Activated CD8-positive, alpha-beta T cell treated with anti-CD3 and anti-CD28 coated beads, Interleukin-2, amount 10 ng/mL, durations not matched to agents 7 days and 5 days (primary cell): ENCODE measurements at places on chromosomes 2 and 18. TPM values are rescaled to one million over a fixed set of nuclear protein-coding genes. Genes with fewer than 3 reads are reported as not detected.

DLX2 gene
- not detected for total RNA-seq

- no peak for DNase-seq
These were observed 207.7 kb upstream of the COL3A1 start for GRCh38 chr2:188766471-188766856.

DNA sequence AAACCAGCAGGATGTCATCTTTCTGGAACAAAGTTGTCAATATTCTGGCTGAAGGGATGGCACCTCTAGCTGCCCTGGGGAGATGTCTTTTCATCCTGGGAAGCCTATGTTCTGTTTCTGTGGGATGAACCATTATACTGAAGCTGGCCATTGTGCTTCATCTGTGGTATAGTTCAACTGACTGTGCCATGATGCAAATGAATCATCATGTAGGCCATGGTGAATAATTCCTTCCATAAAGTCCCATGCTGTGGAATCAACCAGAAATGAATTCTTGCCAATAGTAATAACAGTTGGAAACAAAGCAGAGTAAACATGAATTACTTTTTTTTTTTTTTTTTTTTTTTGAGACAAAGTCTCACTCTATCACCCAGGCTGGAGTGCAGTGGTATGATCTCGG is 64.1 kb upstream of the CNGA3 start:
- DNase-seq: no peak

- DNase-seq: no peak
These were observed 964.7 kb upstream of the ZEB2 start for GRCh38 chr2:145484448-145485097.

DNA sequence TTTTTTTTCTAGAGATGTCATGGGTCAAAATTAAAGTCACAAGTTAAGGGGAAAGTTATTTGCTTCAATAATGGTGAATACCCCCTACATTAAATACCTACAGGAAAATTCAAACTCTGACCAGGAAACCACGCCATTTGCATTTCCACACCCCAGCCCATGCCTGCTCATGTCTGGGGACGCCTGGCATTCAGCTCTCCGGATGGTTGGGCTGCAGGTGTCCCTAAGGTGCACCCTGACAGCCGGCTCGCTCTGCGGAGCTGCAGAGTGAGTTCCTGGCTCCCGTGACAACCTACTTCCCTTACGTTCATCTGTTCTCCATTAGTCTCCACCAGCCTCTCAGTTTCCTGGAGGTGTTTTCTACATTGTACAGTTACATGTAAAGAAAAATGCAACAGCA is 122.7 kb upstream of the RIOK3 start:
- DNase-seq: no peak

DNA sequence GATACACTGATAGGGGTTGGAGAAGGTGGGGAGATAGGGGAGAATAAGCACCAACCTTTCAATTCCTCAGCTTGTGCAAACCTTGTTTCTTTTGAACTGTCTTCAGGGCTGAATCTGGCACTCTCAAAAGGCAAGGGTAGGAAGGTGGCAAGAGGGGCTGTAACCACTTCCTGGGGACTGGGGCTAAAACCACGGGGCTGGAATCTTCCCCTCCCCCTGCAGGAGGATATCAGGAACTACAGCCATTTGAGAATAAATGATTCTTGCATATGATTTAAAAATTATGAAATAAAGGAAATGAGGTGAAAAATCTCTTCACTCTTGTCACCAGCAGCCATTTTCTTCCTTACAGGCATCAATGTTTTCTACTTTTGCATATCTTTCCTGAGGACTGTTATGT is 50.8 kb downstream of the ATOH8 start:
- DNase-seq: peak; percentile 59
